ENCODE measurements at places on chromosomes 1 and 21.

- no peak for DNase-seq
These were observed 70.8 kb downstream of the WARS2 start for GRCh38 chr1:119069682-119070081.

GRCh38 chr1:182676274-182676673, 8.1 kb downstream of the RGS8 start:
- DNase-seq, result no peak

- DNase-seq, result no peak
These were observed 54.3 kb upstream of the ASB17 start for GRCh38 chr1:75986478-75986877.

DNA sequence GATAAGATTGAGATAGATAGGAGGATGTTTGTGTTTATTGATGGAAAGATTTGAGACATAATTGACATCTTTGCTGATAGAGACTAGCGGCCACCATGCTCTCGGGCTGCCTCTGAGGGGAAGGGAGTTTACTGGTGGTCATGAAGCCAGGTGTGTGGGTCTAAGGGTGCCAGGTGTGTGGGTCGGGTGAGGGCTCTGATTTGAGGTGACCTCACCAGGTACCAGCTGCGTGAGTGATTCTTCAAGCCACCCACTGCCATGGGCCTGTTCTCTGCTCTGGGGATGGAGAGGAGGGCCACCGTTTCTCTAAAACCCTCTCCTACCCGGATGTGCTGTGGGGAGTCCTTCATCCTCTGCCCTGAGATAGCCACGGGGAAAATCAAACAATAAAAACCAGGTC, 3.2 kb downstream of the UBASH3A start:
- no peak for DNase-seq

GRCh38 chr1:211648980-211649934, 26.2 kb downstream of the NEK2 start:
- DNase-seq, result no peak

All from retinal pigment epithelial cell (primary cell).